ENCODE measurements at places on chromosomes 16 and 17.
A peak's percentile ranks its signal among the peaks of the same experiment; 100 is the strongest.

DNA sequence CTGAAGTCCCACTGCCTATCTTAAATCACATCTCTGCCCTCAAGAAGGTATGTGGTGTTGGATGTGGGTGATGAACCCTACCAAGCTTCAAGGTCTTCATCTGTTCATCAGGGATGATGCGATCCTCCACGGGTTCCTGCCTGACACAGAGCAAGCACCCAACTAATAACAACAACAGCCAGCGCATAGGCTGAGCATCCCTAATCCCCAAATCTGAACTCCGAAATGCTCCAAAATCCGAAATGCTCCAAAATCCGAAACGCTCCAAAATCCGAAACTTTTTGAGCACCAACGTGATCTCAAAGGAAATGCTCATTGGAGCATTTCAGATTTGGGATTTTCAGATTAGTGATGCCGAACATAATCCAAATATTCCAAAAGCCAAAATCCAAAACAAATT lies 238.9 kb upstream of the SDK2 start:
- no peak for DNase-seq

DNA sequence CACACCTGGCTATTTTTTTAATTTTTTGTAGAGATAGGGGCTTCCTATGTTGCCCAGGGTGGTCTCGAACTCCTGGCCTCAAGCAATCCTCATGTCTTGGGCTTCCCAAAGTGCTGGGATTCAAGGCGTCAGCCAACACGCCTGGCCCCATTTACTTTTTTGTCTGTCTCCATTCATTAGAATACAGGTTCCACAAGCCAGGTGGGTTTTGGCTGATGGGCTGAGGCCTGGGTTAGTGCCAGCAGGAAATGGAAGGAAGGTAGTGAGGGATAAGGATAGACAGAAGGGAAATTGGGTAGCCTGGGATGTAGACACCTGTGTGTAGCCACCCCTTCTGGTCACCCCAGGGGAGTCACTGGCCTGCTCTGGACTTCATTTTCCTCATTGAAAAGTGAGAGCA lies 4.4 kb upstream of the IL27 start:
- no peak for DNase-seq

DNA sequence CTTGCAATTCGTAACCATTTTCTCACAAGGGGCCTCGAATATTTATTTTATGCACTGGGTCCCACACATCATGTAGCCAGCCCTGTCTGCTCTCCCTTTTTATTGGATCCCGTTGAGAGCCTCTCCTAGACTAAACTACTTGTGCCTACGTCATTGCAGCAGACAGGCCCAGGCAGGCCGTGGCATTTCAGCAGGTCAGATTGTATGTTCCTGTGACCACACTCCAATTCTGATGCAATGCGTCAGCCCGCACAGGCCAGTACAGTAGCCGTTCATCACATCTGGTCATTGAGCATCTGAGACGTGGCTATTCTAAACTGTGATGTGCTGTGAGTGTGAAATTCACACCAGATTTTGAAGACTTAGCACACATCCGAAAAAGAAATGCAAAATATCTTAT lies 42.2 kb downstream of the ABAT start:
- DNase-seq, result no peak

DNA sequence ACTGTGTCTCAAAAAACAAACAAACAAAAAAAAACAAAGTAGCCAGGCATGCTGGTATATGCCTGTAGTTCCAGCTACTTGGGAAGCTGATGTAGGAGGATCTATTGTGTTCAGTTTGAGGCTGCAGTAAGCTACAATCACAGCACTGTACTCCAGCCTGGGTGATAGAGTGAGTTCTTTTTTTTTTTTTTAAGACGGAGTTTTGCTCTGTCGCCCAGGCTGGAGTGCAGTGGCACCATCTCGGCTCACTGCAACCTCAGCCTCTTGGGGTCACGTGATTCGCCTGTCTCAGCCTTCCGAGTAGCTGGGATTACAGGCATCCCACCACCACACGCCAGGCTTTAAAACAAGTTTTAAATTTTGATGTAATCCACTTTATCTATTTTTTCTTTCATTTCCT lies 80.2 kb upstream of the STAC2 start:
- DNase-seq, result no peak

- no peak for DNase-seq
Measured at GRCh38 chr16:721765-722540, 1.0 kb downstream of the ANTKMT start.

- DNase-seq, result no peak
Measured at GRCh38 chr16:57700781-57701551, 6.4 kb downstream of the DRC7 start.

DNA sequence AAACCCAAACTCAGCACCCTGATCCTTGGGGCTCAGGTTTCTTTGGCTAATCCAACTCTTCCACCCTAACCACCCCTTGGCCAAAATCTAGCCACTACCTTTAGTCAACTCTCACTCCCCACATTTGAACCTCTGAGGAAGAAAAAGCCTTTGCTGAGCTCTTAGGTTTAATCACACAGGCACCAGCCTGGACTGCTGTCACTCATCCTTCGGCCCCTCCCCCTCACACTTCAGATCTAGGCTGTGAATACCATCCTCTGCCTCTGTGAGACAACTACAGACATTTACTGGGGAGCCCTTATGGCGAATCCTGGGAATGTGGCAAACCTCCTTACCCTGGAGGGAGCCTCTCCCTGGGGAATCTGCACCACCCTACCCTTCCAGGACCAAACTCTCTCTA lies 5.3 kb upstream of the RNASEK start:
- DNase-seq, result no peak

DNA sequence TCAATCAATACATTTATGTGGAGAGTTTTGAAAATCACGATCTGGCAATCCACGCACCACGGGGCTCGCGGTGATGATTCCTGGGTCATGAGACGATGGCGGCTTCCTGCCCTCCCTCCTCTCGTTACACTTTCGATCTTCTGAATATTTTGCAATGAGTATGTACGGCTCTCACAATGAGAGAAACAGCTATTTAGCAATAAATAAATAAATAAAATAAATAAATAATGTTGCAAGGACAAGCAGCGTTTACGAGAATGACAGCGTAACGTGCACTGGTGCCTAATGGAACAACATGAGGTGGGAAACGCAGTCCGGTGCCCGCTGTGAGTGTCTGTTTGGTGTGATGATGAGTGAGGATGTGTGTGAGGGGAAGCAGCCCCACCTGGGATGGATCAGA lies 46.7 kb upstream of the JPH3 start:
- no peak for DNase-seq

DNA sequence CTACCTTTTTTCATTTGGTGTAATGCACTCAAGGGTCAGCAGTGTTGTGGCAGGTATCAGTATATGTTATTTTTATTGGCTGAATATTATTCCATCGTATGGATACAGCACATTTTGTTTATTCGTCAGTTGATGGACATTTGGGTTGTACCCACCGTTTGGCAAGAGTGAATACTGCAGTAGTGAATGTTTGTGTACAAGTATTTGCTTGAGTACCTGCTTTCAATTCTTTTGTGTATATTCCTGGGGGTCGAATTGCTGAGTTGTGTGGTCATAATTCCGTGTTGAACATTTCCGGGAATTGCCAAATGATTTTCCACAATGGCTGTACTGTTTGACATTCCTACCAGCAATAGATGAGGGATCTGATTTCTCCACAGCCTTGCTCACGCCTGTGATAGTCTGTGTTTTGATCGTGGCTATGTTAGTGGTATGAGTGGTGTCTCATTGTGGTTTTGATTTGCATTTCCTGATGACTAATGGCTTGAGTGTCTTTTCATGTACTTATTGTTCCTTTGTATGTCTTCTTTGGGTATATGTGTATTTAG lies 108.4 kb downstream of the OR1D5 start:
- DNase-seq, result peak; percentile 78

GRCh38 chr17:61149862-61150362 lies 249.7 kb upstream of the TBX2 start:
- no peak for DNase-seq

GRCh38 chr16:24906199-24906808 lies 60.5 kb downstream of the SLC5A11 start:
- DNase-seq, result no peak

DNA sequence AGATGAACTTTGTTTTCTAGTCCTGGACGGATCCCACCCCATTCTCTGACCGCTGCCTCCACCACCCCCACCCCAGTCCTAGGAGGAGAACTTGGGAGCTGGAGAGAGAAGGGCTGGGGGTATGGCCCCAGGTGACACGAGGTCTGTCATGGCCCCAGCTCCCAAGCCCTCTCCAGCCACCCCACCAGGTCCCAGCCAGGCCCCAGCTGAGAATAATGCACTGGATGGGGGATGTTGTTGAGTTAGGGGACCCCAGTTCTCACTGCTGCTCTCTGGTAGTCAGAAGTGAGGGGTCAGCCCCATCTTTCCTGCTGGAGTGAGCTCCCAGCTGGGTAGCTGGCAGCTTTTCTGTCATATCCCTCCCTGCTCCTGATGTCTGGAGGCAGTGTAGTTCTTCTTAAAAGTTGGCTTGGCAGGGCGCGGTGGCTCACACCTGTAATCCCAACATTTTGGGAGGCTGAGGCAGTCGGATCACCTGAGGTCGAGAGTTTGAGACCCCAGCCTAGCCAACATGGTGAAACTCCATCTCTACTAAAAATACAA lies 4.6 kb upstream of the COL1A1 start:
- DNase-seq, result no peak

DNA sequence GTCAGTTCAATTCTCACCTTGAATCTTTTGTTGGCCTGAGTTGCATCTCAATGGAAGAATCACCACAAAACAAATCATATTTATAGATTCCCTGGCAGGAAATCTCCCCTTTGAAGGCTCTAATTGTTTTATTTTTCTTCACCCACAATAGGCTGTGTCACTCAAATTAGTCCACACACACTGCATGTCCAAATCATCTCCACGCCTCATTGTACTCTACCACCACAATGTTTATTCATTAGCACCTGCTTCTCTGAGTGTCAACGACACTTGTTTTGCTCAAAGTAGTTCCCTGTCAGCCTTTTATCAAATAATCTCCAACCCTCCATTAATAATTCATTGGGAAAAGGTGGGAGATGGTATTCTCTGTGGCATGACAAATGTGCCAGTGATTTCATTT lies 164.3 kb downstream of the ABCC12 start:
- DNase-seq, result no peak

DNA sequence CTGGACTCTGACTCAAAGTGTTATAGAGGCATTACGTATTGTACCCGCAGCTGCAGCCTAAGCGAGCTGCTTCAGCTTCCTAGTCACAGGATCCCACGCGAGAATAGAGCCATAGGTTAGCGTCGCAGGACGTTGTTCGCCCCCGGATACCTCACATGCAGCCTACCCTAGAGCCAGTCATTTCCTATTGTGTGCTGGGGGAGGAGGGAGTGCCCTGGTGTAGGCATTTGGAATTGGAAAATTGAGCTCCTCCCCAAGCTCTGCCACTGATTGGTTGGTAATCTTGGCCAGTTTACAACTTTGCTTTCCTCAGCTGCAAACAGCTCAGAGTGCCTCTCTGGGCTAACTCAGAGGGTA lies 530 bp downstream of the NAA60 start:
- peak; percentile 32 for DNase-seq

- no peak for DNase-seq
Measured at GRCh38 chr17:19404264-19404663, 6.8 kb upstream of the RNF112 start.

DNA sequence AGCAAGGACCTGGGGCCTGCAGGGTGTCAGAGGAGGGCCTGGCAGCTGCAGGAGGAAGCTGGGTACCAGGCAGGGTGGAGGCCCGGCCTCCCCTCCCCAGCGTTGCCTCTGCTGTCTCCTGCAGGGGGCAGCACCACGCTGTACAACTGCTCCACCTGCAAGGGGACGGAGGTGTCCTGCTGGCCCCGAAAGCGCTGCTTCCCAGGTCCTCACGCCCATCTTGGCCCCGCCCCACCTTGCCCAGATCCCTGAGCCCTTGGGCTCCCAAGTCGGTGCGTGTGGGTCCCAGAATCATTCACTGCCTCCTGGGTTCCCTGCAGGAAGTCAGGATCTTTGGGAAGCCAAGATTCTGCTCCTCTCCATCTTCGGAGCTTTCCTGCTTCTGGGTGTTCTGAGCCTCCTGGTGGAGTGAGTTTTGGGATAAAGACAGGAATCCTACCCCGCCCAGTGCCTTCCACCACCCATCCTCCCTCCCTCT lies 1.2 kb downstream of the TMEM95 start:
- peak; percentile 11 for DNase-seq

DNA sequence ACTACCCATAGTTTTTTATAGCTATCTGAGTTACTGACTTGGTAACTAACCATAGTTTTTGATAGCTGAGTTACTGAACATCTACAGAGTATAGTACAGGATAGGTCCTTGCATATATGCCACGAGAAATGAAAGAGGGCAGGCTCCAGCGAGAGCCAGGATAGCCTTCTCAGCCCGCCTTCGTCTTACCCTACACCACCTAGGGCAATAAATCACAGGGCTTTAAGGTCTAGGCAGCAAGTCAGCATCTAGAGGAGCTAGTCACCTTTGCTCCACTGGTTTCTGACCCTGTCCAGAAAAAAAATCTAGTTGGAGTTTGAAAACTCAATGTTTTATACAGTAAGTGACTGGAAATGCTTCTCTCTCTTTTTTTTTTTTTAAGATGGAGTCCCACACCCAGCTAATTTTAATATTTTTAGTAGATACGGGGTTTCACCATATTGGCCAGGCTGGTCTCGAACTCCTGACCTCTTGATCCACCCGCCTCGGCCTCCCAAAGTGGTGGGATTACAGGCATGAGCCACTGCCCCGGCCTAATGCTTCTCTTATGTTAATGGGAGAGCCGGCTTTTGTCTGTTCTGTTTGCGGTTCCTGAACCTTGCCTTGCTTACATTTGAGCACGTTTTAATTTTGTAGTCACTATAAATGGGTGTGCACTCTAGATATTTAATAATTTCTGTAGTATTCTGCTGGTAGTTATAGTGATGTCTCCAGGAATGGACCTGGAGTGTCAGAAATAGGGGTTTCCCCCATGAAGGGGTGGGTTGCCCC lies 2.8 kb downstream of the BFAR start:
- DNase-seq, result no peak

- DNase-seq, result no peak
Measured at GRCh38 chr16:30382111-30382881, at the start of gene SEPTIN1. TSS of gene SEPTIN1 (minus strand) at chr16:30382561. CDS start at chr16:30382542, 19 bp downstream.

GRCh38 chr16:57761957-57762356 lies 26.4 kb downstream of the KATNB1 start:
- DNase-seq, result no peak

DNA sequence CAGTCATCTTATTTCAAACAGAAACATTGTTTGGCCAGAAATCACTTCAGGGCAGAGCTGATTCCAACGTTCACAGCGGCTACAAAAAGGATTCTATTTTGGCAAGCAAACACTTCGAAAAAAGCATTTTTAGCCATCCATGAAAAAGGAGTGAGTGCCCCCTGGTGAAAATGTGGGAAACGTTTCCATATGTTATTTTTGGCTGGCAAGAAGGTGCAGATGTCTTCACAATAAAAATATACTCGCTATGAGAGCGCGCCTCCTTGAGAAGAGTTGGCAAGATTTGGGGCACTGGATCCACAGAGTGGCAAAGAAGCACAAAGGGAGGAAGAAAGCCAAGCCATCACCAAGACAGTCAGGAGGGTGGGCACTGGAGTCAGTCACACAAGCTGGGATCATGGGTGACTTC lies 191.1 kb downstream of the CHD9NB start:
- DNase-seq, result no peak

DNA sequence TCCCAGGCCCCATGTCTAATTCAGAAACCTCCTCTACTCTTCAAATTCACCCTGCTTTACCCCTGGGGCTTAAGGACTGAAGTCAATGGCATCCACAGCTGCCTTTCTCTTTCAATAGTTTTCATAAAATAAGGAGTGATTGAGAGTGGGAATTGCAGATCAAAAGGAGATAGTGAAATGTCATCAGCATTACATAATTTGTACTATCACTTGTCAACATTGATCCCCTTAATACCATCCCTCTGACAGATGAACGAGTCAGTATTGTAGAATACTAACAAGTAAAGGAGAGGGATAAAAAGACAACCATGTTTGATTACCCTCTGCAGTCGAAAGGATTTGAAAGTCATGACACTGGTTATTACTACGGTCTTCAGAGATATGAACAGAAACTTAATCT lies 212.4 kb downstream of the TMEM114 start:
- no peak for DNase-seq
